ENCODE measurements at places on chromosomes 12 and 14. TPM values are rescaled to one million over a fixed set of nuclear protein-coding genes. Genes with fewer than 3 reads are reported as not detected.
A peak's percentile ranks its signal among the peaks of the same experiment; 100 is the strongest.

The CCDC198 gene
- total RNA-seq: not detected

The KLRF1 gene
- total RNA-seq: 392 TPM

The PMCH gene
- not detected for total RNA-seq

- peaks cover 24% of the 10 kb centered on the region for H3K4me1 ChIP-seq
- no peaks in the 10 kb centered on the region for H3K36me3 ChIP-seq
- peak; percentile 62 for DNase-seq
- H3K4me3 ChIP-seq: no peak overlapping the region
- no peak overlapping the region for H3K27ac ChIP-seq
- H3K27me3 ChIP-seq: no peaks in the 10 kb centered on the region
These were observed 1094.4 kb downstream of the BCL11B start for GRCh38 chr14:98177551-98177950.

GRCh38 chr12:28793581-28794151, 355.4 kb upstream of the FAR2 start:
- no peak overlapping the region for H3K4me3 ChIP-seq
- H3K27ac ChIP-seq: no peak overlapping the region
- no peak for DNase-seq
- no peaks in the 10 kb centered on the region for H3K4me1 ChIP-seq
- no peaks in the 10 kb centered on the region for H3K27me3 ChIP-seq

DNA sequence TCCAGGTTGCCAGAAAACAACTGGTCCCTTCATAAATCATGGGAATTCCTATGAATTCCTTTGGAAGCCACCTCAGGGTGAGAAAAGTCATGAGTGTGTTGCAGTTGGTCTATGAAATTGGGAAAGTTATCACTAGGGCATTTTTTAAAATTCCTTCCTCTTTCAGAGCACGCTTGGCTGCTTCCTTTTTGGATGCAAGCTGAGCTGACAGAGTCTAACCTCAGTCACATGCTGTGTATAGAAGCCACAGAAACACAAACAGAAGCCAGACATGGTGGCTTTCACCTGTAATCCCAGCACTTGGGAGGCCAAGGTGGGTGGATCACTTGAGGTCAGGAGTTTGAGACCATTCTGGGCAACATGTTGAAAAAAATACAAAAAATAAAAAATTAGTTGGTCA, 21.7 kb upstream of the HELB start:
- H3K4me1 ChIP-seq: peaks cover 10% of the 10 kb centered on the region
- no peak for DNase-seq
- H3K36me3 ChIP-seq: no peaks in the 10 kb centered on the region

DNA sequence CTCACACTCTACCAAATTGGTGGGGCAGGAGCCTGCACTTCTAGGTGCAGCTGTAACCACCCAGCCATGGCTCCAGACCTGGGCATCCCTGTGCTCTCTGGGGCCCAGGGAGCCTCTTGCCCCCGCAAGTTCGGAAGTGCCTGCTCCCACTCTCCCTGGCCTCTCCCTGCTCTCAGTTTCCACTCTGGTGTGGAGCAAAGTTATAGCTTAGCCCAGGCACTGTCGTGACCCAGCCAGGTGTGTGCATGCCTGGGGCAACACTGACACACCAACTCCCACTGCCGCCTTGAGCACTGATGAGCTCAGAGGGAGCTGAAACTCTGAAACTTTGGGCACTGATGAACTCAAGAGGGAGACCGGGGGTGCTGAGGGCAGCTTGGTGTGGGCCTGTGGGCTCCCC, 8.7 kb upstream of the FBXO33 start:
- no peak for DNase-seq
- no peaks in the 10 kb centered on the region for H3K27me3 ChIP-seq
- H3K27ac ChIP-seq: no peak overlapping the region
- no peak overlapping the region for H3K4me3 ChIP-seq
- no peaks in the 10 kb centered on the region for H3K4me1 ChIP-seq
